ENCODE measurements at places on chromosomes 12 and 14.
A peak's percentile ranks its signal among the peaks of the same experiment; 100 is the strongest.

GRCh38 chr14:20606190-20606901, 15.2 kb upstream of the RNASE12 start:
- peak; percentile 69 for DNase-seq

DNA sequence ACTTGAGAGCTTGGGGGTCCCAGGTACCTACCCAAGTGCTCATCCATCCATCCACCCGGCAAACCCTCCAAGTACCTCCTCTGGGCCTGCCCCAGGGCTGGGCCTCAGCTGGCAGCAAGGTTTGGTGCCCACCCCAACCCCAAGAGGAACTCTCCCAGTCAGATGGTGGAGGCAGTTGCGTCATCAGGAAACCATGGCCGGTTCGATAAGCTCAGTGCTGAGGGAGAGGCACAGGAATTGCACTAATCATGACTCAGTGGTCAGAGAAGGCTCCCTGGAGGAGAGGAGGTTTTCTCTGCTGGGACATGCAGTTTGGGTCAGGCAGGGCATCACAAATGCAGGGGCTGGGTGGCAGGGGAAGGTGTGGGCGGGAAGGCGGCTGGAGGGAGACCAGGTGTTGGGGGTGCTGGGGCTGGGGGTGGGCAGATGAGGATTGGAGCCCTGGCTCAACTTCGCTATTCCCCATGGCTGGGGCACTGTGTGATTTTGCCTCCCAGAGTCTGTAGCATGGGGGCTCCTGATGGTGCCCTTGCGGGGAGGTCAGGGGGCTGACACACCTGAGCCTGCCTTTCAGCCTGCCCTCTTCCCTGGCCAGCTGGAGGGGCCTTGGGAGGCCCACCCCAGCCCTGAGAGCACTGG, 32.2 kb downstream of the SH2B3 start:
- peak; percentile 85 for DNase-seq

- DNase-seq: no peak
These were observed 244.9 kb upstream of the DIO2 start for GRCh38 chr14:80456209-80456608.

DNA sequence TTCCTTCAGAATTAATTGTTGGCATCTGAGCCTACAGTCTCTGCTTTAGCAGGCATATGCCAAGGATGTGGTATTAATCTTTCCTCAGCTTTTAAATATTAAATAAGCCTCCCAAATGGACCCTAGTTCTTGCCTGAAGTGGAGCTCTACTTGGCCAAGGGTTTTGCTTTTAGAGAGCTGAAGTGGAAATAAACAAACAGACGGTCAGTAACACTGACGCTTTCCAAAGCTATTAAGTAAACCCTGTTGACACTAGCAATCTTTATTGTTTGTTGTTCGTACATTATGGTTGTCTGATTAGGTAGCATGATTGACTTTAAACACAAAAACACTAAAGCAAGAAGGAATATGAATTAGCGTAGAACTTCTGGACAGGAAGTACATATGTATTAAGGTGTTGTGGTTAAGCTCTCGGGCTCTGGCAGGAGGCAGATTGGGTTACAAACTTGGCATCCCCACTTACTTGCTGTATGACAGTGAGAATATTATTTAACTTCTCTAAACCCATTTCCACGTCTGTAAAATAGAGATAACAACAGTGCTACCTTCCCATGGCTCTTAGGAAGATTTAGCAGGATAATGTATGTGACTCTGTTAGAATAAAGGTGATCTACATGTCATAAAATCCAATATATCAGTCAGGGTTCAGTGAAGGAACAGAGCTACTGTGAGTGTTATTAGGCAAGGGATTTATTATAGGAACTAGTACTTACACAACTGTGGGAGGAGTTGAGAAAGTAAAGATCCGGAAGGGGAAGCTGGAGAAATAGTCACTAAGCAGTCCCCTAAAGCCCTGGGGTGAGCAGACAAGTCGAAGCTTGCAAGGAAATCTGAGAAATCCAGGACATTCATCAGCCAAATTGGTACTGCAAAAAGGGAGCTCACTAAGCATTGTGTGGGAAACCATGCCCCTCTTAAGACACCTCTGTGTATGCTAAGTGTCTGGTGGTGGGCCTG, 92.2 kb upstream of the ATF7IP start:
- peak; percentile 96 for DNase-seq

- DNase-seq: no peak
These were observed 34.7 kb upstream of the RTRAF start for GRCh38 chr14:51954657-51955056.

- DNase-seq: no peak
These were observed 5.7 kb downstream of the TPCN1 start for GRCh38 chr12:113226696-113227568.

DNA sequence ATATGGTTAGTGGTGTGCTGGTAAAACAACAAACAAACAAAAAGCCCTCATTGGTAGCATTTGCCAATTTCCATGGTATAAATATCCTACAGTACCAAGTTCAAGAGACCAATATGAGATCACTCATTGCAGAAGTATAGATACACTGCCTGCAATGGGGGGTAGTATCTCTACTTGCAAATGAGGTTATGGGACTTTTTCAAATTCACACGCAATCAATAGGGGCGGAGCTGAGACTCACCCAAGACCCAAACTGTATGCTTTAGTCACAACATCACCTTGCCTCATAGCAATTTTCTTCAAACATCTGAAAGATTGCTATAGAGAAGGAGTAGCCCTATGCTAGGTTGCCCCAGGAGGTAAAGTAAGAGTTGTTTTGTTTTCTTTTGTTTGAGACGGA, 93.7 kb downstream of the VCPKMT start:
- DNase-seq: no peak

DNA sequence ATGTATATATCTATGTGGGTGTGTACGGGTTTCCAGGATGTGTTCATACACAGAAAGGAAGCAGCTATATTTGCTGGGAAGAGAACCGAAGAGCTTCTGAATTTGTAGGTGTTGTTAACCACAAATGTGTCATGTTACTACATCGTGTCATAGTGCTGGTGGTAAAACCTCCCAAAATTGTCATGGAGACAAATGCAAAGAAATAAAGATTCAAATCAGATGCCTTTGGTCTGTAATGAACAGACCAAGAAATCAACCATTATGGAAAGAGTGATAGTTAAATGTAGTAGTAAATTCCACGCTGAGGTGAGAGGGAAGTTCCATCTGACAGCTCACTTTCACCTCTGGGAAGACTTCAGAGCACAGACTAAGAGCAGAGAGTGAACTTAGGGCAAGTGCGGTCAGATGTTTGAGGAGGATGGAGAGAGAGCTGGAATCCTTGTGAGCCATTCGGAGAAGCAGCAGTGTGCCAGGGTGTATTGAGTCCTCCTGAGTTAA, 487.5 kb downstream of the TMEM121 start:
- DNase-seq: no peak

DNA sequence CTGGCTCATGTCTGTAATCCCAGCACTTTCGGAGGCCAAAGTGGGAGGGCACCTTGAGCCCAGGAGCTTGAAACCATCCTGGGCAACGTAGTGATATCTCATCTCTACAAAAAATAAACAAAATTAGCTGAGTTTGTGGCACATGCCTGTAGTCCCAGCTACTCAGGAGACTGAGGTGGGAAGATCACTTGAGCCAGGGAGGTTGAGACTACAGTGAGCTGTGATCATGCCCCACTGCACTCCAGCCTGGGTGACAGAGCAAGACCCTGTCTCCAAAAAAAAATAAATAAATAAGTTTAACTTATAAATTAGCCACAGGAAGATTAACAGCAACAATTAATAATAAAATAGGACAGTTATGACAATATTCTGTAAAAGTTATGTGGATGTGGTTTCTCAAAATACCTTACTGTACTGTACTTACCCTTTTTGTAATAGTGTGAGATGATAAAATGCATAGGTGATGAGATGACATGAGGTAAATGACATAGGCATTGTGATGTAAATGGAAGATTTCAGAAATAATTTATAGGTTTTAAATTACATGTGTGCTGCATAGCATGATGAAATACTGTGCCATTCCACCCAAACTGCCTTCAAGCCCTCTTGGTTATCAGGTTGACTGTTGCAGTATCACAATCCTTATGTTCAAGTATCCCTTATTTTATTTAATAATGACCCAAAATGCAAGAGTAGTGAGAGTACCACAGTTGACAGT, 22.0 kb downstream of the USP15 start:
- DNase-seq: no peak

GRCh38 chr14:92584816-92585215, 71.2 kb downstream of the RIN3 start:
- DNase-seq: no peak

- no peak for DNase-seq
These were observed 931.9 kb upstream of the TMEM132C start for GRCh38 chr12:127334912-127335644.

GRCh38 chr12:42603246-42603990, 13.9 kb upstream of the PRICKLE1 start:
- no peak for DNase-seq

DNA sequence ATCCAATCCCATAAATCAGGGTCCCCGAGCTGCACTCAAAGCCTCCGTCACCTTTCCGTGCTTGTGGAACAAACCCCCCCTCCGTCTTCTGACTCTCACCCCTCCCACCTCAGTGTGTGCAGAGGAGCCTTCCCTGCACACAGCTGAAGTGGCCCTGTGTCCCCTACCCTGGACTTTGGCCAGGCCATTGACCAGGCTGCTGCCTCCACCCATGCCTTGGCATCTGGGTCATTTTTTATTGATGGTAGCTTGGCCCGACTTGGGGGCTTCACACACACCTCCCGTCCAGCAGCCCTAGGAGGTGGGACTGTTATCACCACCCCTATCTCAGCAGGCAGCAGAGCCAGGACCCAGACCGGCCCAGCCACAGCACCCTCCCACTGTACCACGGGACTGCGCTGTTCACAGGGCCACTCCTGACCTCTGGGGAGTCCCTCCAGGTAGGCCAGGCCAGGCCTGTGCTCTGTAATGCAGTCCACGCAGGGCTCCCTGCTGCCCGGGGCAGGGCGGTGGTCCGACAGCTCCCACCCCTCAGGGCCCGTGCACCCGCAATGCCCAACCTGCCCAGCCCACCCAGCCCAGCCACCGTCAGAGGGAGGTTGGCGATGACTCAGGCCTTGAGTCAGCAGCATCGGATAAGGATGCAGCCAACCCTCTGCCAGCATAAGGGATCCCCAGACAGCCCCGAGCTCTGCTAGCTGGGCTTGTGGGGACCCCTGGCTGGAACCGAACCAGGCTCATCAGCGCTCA, 9.2 kb upstream of the INF2 start:
- DNase-seq: peak; percentile 91

- peak; percentile 12 for DNase-seq
These were observed 117.0 kb downstream of the EGLN3 start for GRCh38 chr14:33833706-33834465.

GRCh38 chr12:3342051-3342450, 149.0 kb upstream of the PRMT8 start:
- DNase-seq: peak; percentile 5

- peak; percentile 42 for DNase-seq
These were observed 79.6 kb downstream of the EXOC5 start for GRCh38 chr14:57189070-57189469.

GRCh38 chr12:93198086-93198485, 179.6 kb upstream of the NUDT4 start:
- DNase-seq: peak; percentile 53

DNA sequence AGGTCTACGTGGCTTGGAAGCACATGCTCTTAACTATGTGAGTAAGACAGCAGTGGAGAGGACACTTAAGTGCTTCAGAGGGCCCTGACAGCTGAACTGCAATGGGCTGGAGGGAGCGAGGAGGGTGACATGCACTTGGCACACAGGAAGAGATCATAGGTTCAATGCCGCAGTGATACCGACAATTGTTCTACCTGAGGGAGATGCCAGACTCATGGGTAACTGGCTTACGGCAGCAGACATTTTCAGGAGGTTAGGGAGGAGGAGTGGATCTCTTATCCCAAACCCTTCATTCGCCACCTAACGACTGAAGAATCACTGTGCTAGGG, 68.4 kb downstream of the NTF3 start:
- DNase-seq: no peak

GRCh38 chr12:5636907-5637306, 205.0 kb downstream of the NTF3 start:
- no peak for DNase-seq

- no peak for DNase-seq
These were observed 377.0 kb downstream of the NPAS3 start for GRCh38 chr14:33315721-33316120.

- DNase-seq: no peak
These were observed 4.3 kb upstream of the BDKRB1 start for GRCh38 chr14:96251656-96252155.

GRCh38 chr14:34021096-34021495, 70.2 kb upstream of the EGLN3 start:
- DNase-seq: no peak

Measured in epithelial cell of esophagus (primary cell).